ENCODE measurements at places on chromosomes 16 and 17.

DNA sequence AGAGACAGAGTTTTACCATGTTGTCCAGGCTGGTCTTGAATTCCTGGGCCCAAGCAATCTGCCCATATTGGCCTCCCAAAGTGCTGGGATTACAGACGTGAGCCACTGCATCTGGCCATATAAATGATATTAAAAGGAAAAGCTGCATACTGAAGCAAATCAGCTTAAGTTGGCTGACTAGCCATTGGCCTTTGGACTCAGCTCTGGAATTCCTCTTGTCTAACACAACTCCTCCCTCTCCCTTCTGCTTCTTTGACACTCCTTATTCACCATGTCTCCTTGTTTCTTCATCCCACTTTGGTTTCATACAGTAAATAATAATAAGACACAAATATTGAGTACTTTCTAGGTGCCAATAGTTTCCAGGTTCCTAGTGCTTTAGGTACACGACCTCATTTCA, 7.5 kb downstream of the KRT12 start:
- DNase-seq: no peak

DNA sequence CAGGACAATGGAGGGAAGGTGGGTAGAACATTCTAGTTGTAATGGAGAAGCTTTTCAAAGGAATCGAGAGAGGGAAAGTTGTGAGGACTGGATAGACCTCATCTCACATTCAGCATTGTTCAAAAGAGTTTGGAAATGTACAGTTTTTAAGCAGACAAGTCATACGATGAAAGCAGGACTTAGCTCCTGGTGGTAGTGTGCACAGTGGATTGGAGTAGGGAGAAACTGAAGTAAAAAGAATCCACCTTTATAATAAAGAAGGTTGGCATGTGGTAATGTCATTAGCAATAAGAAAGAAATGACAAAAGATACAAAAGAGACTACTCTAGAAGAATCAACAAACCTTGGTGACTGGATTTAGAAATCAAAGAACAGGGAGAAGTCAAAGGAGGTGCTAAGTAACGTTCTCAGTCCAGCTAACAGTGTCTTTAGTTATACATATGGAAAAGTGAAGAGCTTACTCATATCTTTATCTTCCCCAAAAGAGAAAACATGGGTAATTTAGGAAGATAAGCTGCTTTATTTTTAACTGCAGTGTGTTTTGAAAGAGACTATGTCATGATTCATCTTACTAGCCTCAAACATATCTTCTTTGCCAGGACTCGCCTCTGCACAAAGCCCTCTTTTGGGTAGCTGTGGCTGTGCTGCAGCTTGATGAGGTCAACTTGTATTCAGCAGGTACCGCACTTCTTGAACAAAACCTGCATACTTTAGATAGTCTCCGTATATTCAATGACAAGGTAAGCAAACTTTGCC, 18.7 kb upstream of the EVI2A start:
- DNase-seq: no peak

DNA sequence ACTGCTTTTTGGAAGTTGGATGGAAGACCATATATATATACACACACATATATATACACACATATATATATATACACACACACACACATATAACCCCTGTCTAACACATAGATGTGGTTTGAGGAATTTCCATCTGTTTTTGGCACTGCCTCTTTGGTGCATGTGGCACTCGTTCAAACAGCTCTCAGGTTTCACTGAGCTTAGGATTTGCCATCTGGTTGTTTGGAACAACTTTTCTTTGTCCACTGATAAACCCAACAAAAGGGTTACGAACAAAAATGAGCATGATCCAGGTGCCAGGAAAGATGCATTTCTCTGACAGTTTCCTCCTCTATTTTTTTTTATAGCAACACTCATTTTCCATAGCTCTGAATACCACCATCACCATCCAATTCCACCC, 14.6 kb upstream of the KCNJ16 start:
- no peak for DNase-seq

DNA sequence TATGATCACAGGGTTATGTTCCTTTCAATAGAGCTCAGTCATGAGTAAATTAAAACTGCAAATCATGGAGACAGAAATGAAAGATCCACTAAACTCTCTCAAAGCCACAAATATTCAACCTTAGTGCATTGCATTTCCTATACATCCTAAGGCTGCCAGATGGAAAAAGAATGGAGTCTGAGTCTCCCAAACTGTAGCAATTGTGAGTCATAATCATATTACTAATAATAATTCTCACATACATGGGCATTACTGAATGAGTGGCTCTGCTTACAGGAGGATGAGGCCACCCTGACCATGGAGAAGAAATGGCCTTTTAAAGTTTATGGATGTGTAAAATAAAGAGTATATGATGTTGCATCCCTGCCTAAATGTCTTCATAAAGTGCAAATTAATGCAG, 3.2 kb downstream of the CA10 start:
- DNase-seq: no peak

- DNase-seq: no peak
Measured at GRCh38 chr16:86581458-86581857, 3.1 kb downstream of the FOXL1 start.

DNA sequence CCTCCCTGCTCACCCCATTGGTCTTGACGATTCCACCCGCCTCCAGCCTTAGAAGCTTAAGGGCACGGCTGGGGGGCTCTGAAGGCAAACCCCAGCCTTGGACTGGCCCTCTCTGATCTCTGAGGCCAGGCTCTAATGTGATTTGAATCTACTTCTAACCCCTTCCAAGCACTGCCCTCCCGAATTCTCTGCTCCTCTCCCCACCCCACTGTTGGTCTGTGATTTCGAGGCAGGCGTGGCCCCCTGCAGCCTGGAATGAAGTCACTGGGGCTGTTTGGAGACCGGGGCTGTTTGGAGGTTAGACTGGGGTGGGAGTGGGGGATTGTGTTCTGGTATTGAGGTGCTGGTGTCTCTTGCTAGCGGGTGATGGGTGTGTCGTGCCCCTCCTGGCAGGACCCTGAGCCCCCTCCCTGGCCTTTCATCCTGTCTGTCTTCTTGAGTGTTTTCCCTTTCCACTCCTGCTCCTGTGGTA, 2.2 kb downstream of the GRB7 start:
- DNase-seq: no peak

DNA sequence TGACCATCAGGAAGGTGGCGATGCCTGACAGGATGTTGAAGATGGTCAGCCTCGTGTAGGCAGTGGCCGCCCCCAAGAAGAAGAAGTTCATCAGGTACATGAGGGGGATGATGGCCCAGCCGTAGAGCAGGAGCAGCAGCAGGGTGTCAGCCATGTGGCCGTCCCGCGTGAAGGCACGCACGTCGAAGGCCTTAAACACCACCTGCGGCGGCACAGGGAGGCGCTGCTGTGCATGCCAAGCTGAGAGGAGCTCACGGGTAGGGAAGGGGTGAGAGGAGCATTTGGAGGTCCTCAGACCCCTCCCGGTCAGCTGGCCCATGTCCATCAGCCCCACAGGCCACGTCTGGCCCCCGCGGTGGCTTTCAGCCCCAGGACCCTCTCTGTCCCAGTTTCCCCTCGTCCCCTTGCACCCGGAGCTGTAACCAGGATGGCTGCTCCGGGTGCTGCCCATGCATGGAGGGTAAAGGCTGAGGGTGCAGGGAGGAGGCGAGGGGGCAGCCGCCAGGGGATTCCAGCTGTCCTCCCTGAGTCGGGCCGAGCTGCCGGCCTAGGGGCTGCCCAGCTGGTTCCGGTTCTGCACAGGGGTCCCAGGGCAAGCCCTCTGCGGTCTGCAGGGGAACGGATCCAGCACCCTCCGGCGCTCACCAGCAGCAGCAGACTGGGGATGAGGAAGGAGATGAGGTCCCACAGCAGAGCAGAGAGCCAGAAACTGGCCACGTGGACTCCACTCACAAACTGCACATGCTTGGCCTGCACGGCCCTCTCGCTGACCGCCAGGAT, 17.1 kb upstream of the RNPS1 start:
- no peak for DNase-seq

GRCh38 chr16:65604771-65605170, 482.9 kb upstream of the CDH11 start:
- DNase-seq: no peak

GRCh38 chr17:18143044-18143936, 34.7 kb downstream of the MYO15A start:
- DNase-seq: no peak

DNA sequence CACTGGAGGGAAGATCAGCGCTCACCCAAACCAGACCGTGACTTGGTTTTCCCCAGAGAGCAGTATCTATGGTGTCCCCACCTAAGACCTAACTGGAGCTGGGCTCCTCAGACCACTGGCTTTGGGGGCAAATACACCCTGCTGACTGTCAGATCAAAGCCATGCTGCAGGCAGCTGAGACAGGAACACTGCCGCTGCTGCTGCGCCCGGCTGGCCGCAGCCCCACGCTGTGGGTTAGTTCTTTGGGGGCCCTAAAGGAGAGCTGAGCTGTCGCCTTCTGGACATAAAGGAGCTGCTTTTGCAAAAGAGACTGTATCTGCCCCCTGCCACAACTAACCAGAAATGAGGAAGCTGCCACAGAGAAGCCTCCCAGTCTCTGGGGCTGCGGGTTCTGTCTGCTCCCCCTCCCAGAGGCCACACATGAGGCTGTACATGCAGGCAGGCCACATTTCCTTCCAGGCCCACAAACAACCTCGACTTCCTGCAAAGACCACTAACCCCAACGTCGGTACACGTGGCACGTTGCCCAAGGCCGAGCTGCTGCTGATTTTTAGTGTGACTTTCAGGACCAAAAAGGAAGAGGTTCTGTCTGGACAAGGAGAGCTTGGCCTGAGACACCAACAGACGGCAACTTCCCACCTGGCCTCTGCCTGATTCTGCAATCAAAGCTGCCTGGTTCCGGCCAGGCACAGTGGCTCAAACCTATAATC, 18.2 kb upstream of the ABR start:
- DNase-seq: no peak

DNA sequence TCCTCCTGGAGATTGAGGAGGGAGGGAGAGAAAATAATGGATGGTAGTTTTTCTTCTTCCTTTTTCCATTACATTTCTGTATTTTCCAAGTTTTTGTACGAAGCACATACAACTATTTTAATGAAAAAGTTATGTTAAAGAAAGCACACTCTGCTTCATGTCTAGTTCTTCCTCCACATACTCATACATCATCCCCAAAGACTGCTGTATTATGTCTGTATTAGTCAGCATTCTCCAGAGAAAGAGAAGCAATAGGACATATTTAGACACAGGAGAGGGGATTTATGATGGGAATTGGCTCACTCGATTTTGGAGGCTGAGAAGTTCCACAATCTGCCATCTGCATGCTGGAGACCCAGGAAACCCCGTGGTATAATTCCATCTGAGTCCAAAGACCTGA, 10.1 kb upstream of the ACSM2A start:
- DNase-seq: no peak

DNA sequence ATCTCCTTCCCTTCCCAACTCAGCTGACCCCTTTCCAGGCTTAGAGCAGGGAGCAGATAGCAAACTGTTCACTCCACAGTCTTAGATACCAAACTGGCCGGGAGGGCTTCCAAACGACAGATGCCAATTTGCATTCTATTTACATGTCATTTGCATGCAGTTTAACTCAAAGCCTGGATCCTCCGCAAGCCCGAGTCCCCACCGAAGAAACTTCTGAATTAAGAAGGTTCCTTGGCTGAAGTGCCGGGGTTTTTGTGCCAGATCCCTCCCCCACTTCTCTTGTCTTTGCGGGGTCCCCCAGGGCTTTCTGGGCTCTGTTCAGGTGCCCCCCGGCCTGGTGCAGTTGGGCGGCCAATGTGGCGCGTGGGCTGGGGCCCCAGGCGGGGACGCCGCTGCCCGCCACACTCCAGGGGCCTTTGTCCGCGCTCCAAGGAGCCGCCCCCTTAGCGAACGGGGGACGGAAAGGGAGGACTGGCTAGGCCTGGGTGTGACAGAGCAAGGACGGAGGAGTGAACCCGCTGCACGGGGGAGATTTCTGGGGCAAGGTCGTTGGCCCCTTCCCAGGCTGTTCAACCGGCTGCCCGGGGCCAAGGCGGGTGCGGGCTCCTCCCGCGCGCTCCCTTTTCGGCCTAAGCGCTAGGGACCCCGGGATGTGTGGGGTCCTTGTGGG, 1.2 kb downstream of the GPRC5B start:
- DNase-seq: no peak

- no peak for DNase-seq
Measured at GRCh38 chr16:68244481-68244902, 681 bp upstream of the PLA2G15 start.

- DNase-seq: no peak
Measured at GRCh38 chr17:76153640-76154039, 12.6 kb upstream of the FOXJ1 start.

DNA sequence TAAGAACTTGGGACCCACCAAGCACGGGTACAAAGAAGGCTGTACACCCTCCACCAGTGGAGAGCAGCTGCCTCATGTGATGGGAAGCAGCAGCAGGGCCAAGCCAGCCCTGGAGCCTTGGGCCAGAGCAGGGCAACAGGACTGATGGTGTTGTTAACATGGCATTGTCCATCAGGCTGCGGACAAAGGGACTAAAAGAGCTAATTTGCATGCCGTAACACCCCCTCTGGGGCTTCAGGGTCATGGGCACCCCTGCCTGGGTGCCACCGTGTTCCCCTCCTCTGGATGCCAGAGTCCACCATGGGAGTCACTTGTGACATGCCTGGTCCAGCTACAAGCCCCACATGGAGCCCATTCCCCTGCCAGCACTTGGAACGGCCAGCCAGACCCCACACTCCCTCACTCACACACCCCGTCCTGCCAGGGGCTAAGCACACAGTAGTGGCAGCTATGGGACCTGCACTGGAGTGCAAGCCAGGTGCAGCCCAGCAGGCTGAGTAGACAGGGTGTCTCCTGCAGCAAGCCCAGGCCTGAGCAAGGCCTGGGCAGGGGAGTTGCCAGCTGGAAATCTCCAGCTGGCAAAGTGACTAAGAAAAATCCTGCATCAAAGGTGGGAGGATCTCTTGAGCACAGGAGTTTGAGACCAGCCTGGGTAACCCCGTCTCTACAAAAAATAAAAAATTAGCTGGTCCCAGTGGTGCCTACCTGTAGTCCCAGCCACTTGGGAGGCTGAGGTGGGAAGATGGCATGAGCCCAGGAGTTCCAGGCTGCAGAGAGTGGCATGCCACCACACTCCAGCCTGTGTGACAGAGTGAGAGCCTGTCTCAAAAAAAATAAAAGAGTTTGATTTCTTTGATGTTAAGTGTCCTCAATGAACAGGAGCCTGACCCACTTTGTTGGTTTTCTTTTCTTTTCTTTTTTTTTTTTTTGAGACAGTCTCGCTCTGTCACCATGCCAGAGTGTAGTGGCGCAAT, 33.7 kb downstream of the NOL11 start:
- DNase-seq: no peak

- DNase-seq: no peak
Measured at GRCh38 chr17:74839990-74840852, 19.5 kb downstream of the GRIN2C start.

DNA sequence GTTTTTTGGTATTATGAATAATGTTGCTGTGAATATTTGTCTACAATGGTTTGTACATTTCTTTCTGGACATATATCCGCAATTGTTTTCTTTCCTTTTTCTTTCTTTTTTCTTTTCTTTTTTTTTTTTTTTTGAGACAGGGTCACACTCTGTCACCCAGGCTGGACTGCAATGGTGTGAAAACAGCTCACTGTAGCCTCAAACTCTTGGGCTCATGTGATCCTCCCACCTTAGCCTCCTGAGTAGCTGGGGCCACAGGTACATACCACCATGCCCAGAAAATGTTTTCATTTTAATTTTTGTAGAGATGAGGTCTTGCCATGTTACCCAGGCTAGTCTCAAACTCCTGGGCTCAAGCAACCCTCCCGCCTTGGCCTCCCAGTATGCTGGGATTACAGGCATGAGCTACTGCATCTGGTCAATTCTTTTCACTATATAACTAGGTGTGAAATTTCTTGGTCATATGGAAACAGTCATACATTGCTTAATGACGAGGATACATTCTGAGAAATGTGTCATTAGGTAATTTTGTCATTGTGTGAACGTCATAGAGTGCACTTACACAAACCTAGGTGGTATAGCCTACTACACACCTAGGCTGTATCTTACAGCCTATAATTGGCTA, 15.2 kb downstream of the IL21R start:
- DNase-seq: no peak
